ENCODE measurements at places on chromosomes 3 and 15.

GRCh38 chr3:186525369-186526255 is 18.6 kb downstream of the CRYGS start:
- DNase-seq: no peak

DNA sequence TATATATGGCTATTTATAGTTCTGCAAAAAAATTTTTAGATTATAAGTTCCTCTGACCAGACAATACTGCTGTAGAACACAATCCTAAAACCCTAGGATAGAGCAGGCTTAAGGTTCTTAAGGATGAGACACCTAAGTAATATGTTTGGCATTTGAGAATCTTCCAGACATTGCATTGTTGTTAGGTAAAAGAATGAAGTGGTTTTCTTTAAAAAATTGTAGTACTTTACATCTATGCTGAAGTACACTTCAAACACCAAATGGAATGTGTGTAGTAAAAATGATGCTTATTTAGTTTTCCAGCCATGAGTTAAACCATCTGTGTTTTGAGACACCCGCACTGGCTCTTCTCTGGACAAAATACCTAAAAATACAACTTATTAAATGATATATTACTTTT is 857.7 kb downstream of the OTOL1 start:
- no peak for DNase-seq

DNA sequence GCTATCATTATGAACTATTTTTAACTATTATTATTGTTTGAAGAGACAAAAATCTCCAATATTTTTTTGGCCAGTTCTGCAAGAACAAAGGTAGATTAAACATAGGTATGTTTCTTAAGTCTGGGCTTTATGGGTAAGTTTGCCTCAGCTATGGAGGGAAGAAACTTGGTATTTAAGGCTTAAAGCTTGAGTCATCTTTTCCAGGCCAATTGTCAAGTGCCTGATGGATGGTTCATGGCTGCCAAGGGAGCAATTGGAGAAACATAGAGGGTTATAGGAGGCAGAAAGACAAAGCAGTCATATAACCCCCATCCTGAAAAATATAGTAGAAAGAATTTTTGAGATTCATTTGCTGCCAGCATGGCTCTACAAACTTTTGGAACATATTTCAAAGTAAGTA is 7.2 kb upstream of the STAC start:
- no peak for DNase-seq

GRCh38 chr3:21398461-21398860 is 352.5 kb downstream of the ZNF385D start:
- DNase-seq: no peak

- peak; percentile 83 for DNase-seq
Measured at GRCh38 chr15:85168642-85169173, 187.1 kb downstream of the PDE8A start.

- no peak for DNase-seq
Measured at GRCh38 chr15:53880357-53880756, 97.9 kb upstream of the UNC13C start.

DNA sequence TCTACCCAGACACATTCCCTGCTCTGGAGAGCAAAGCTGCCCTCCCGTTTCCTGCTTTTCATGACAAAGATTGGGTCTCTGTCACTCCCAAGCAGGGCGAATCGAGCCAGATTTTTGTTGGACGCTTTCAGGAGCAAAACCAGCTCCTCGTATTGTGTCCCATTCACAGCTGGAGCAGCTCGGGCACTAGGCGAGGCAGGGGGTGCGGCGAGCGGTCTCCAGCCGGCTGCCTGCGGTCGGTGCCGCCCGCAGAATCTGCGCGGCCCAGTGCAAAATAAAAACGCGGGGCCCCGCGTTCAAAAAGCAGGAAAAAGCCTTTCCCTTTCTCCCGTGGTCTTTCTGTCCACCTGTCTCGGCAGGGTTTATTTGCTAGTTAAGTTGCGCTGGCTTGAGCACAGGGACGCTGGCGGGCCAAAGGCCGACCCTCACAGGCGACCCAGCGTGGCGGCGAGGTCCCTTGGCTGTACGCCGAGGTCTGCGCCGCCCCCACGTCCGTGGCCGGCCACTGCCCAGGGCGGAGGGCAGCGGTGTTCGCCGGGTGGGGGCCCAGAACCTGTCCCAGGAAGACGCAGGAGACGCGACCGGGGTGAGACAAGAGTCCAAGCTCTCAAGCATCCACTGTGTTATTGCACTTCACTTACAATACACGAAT is 71.2 kb downstream of the CYP19A1 start:
- no peak for DNase-seq

DNA sequence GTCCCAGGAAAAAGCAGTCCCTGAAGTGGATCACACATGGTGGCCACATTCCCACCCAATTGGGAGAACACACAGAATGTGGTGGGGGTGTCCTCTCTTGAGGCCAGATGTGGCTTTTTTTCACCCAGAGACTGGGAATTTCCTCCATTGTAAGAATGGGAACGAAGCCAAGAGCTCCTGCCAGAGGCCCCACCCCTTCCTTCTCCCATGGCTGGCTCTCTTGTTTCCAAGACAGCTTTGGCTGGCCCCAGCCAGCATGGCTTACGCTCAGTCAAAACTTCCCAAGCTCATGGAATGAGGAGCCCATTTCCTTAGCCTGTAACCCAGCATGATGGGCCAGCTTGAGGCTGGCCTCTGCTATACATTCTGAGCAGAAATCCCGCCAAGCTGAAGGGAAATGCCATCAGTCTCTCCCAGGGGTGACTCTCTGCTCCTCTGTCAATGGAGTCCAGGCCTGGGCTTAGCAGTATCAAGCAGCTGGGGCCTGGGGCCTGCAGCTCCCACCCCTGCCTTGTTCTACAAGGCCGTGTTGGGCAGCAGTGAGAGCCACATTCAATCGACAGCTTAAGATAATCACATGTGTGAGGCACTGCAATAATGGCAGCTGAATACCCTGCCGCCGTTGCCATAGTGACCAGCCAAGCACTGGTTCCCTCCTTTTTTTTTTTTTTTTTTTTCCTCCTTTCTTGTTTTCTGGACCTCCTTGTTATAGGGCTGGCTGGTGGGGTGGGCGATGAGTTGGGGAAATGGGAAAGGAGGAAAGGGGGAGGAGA is 142.4 kb downstream of the EPHB1 start:
- DNase-seq: peak; percentile 40

DNA sequence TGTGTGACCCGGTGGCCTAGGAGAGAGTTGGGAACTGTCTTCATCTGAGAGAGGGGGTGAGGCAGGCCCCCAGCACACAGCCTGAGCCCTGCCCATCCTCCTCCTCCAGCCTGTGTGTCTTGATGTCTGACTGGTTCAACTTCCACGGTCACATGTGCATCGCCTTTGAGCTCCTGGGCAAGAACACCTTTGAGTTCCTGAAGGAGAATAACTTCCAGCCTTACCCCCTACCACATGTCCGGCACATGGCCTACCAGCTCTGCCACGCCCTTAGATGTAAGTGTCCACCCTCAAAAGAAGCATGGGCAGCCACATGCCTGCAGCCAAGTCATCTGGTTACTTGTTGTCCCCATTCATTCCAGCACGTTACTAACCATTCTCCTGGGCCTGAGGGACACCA is 10.1 kb downstream of the CLK3 start:
- DNase-seq: no peak

DNA sequence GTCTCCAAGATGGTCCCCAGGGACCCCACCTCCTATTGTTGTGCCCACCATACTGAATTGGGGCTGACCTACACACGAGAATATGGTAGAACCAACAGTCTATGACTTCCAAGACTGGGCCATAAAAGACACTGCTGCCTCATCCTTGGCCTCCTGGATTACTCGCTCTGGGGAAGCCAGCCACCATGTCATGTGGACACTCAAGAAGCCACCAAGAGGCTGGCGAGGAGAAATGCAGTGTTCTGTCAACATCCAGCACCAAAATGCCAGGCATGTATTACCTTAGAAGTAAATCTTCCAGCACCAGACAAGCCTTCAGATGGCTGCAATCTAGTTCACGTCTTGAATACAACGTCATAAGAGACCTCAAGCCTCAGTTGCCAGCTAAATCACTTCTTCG is 17.1 kb upstream of the TPM1 start:
- no peak for DNase-seq

DNA sequence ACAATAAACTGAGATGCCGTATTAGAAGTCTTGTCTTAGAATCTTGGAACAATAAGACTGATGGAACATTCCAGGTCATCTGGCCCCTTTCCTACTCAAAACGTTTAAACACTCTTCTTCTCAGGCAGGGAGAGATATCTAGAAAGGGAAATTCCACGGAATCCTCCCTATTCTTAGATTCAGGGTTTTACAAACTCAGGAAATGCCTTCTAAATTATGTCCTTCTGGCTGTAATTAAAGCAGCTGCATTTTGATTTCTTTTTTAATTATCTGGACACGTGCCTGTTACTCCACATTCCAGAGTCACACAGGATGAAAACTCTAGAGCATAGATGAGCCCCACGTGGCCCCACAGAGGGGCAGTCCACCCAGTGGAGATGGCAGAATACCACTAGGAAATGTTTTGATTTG is 41.5 kb upstream of the MTMR10 start:
- no peak for DNase-seq

DNA sequence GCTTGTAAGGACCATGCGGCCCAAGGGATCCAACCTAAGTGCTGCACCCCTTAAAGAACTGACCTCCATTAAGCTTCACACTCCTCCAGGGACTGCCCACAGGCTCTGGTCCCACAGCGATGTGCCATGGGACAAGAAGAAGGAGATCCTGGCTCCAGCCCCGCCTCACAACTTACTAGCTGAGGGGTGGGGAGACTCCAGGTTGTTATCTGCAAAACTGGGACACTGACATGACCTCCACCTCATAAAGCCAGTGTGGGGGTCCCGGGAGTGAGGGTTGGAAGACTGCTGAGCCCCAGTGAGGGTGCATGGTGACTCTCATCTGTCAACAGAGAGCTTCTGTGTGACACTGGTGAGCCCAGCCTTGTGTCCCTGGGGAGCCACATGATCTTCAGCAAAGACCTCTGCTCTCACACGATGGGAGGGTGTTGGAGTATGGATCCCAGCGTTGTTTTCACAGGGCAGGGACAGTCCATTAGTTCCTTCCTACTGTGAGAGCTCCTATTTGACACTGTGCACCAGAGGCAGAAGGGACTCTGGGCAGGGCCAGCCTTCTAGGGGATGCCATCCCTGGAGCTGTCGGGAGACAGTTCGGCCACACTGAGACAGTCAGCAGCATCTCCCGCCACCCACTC is 26.7 kb downstream of the EAF1 start:
- no peak for DNase-seq

DNA sequence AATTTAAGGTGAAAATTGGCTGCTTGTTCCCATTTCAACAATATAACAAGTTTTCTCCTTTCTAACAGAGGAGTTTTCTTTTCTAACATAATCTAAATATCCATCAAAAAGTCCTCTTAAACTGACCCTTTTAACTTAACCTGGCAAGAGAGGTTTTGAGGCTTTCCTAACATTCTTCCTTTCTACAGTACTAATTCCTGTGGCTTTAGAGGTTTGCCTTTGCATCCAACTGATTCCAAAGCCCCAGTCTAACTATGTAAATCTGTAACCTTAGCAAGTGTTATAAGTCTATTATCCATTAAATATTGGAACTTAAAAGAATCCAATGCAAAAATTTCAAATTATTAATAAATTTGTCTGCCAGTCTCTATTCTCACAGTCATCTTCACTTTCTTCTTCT is 134.1 kb downstream of the ISL2 start:
- DNase-seq: no peak

DNA sequence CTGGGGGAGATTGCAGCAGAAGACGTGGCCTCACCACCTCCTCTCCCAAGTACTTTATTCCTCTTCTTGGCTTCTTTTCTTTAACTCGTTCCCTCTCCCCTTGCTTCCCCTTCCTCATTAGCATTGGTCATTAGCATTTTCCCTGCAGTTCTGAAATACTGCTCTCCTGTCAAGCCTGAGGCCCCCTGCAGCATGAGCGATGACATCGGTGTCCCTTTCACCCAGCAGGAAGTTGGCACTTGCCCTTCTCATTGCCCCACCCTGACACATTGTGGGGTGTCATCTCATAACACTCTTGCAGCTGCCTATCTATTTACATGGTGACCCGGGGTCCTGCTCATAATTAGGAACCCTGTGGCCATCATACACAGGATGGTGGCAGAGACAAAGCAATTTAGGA is 167.1 kb downstream of the ARRDC4 start:
- DNase-seq: no peak

DNA sequence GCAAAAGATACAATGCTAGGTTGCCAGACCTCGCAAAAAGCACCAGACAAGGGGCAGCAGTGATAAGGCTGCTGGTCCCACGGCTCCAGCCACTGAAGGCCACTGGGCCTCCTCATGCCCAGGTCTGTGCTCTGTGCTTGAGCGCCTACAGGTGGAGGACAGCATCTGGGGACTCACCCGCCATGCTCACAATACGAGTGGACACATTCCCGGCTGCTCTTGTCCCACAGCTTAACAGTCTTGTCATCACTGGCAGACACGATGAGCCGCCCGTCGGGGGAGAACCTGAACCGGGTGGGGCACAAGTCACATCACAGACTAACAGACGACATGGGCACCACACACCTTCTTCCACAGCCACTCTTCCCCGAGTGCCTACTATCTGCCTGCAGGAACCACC is 7.4 kb downstream of the POC1A start:
- DNase-seq: no peak

- DNase-seq: no peak
Measured at GRCh38 chr3:59161048-59161447, 111.2 kb upstream of the CFAP20DC start.

DNA sequence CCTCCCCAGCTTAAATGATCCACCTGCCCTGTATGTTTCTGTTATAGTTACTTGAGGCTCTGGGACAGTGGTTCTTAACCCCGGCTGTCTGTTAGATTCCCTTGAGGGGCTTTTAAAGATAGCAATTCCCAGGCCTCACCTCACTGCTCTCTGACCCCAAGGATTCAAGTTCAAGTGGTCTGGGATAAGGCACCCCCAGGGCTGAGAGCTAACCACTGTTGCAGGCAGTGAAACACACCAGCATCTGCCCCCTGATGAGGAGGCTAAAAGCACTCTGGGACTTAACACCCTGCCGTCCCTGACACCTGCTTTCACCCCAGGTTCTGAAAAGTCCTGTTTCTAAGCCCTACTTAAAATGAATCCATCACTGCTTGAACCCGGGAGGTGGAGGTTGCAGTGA is 103.7 kb downstream of the LRRK1 start:
- no peak for DNase-seq

DNA sequence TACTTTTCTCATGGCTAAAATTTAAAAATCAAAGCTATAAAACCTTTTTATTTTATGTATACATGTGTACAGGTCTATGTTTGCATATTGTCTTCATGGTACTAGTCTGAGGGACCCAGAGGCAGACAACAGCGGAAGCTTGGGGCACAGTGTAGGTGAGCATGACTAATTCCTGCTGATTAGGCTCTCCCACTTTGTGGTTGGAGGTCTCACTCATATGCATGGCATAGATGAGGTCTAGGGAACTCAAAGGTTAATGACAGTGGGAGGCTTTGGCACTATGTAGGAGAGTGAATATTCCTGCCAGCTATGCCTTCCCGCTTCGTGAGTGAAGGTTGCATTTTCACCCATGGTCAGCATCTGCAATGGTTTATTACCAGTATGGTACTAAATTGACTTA is 47.5 kb upstream of the AADACL2 start:
- DNase-seq: no peak

- peak; percentile 77 for DNase-seq
Measured at GRCh38 chr3:27721717-27722564, at the start of gene EOMES. Gene EOMES (minus strand): TSS chr3:27722323. CDS start chr3:27722294, 29 bp downstream.

Data from NCI-H2171 treated with DMSO at 0.1 percent for 48 hours (cell line).